Activated CD4-positive, alpha-beta T cell treated with anti-CD3 and anti-CD28 coated beads, Interleukin-2, amount 50 U/mL, for 24 hours (primary cell): ENCODE measurements at places on chromosomes 2 and 18.

- no peak for DNase-seq
Measured at GRCh38 chr18:8056723-8057122, 489.6 kb downstream of the PTPRM start.

DNA sequence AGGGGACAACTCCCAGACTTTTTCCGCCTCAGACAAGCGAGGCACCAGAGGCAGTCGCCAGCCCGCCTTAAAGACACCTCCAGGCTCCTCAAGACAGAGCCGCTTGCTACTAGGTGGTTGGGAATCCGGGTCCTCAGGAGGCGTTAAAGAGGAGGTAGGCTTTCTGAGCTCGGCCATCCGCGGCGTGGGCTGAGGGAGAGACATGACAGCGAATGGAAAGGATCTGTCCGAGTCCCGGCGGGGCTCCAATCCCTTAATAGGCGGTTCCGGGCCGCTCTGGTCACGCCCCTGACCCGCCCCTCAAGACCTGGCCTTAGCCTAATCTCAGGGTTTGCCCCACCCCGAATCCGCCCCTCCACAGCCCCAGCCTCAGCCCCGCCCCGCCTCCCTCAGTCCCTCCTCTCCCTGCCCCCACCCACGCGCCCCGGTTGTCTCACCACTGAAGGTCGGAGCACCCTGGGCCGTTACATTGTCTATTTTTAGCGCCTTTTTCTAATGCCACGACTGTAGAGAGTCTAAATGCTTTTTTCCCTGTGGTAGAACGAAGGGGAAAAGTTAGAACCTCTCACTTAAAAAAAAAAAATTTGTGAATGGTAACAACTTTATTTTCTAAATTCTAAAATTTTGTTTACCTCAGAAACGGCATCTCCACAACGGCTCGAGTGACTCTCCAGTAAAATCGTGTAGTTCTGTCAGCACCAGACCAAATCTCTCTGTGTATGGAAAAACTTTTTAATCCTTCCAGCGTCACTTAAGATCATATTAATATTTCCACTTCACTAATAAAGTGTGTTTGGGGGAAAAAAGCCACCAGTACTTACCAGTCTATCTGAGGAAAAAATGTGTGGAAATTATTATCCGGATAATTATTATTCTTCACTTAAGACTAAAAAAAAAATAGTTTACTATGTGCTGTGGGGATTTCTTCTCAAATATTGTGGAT lies at the start of gene RAD51AP2:
TSS of gene RAD51AP2 (minus strand) at position 229 of the 943 bp plus-strand sequence. CDS start at position 204, 25 bp downstream.
- DNase-seq = no peak

DNA sequence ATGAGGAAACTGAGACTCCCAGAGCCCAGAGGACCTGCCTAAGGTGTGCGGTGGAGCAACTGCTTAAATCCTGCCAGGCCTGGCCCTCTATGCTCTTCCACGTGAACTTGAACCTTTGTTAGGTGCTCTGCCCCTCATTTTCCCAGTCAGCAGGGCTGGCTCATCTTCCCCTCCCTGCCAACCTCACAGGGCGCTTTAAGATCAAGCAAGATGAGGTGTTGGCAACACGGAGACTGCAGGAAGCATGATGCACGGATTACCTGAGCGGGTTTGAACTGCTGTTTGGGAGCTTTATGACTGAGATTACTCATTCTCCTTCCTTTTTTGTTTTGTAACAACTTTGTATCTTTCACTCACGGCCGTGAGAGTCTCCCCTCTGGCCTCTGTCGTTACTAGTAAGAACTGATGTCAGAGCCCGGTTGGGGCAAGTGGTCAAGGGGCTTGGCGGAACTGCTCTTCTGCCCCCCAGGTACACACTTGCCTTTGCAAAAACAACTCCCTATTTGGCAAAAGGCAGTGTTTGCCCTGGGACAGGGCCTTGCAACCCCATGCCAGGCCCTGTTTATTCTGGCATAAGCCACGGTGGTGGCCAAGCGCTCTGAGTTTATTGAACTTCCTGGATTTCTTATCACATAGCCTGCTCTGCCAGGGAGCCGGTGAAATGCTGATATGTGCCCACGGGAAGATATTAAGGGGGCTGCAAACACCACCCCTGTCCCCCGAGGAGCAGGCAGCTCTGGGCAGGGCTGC lies 127.8 kb downstream of the INHBB start:
- DNase-seq = no peak

- DNase-seq = no peak
Measured at GRCh38 chr2:223465793-223466192, 136.4 kb downstream of the SCG2 start.

- no peak for DNase-seq
Measured at GRCh38 chr2:205293559-205293958, 388.7 kb upstream of the NRP2 start.

- DNase-seq = peak; percentile 13
Measured at GRCh38 chr18:67515942-67516538, 480 bp downstream of the DSEL start.

- no peak for DNase-seq
Measured at GRCh38 chr2:215898363-215898762, 115.0 kb downstream of the MREG start.

DNA sequence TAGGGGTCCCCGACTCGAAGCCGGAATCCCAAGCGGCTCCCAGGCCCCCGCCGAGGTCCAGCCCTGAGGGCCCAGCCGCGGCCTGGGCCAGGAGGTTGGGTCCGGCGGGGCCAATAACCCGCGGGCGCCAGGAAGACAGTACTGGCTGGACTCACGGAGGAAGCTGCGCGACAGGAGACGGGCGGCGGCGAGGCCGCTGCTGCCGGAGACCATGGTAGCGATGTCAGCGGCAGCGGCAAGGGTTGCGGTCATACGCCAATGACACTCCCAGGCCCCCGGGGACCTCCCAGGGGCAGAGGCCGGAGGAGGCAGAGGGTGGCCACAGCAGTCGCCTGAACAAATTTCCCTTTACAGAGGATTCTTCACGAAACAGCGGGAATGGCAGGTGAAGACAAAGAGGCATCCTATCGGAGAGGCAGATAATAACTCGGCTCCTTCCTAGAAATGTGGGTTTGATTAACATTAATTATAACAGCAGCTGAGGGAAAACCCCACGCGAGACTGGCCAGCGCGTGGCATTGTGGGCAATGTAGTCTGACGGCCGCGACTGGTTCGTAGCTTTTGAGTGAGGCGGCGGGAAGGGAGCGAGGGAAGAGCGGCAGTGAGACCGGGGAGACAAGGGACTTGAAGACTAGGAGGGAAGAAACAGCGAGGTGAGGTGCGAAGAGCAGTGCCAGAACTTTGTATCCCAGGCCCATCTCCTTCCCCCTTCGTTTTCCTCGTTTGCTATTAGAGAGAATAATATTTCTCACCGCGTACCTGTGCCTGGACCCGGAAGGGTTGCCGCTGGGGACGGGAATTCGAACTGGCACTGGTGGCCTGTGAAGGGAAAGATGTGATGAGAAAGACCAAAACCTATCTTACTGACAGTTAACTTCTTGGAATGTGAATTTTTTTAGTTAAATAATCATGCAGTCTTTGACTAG lies at the start of gene SUCLG1:
TSS of gene SUCLG1 (minus strand) at position 263 of the 926 bp plus-strand sequence. CDS start at position 252, 11 bp downstream.
- DNase-seq = peak; percentile 71

DNA sequence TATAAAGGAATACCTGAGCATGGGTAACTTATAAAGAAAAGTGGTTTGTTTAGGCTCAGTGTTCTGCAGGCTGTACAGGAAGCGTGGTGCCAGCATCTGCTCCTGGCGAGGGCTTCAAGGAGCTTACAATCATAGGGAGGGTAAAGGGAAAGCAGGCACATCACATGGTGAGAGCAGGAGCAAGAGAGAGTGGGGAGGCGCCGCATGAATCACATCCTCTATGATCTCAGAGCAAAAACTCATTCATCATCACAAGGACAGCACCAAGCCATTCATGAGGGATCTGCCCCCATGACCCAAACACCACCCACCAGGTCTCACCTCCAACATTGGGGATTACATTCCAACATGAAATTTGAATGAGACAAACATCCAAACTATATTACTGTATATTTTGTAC lies 32.5 kb downstream of the R3HDM1 start:
- no peak for DNase-seq

DNA sequence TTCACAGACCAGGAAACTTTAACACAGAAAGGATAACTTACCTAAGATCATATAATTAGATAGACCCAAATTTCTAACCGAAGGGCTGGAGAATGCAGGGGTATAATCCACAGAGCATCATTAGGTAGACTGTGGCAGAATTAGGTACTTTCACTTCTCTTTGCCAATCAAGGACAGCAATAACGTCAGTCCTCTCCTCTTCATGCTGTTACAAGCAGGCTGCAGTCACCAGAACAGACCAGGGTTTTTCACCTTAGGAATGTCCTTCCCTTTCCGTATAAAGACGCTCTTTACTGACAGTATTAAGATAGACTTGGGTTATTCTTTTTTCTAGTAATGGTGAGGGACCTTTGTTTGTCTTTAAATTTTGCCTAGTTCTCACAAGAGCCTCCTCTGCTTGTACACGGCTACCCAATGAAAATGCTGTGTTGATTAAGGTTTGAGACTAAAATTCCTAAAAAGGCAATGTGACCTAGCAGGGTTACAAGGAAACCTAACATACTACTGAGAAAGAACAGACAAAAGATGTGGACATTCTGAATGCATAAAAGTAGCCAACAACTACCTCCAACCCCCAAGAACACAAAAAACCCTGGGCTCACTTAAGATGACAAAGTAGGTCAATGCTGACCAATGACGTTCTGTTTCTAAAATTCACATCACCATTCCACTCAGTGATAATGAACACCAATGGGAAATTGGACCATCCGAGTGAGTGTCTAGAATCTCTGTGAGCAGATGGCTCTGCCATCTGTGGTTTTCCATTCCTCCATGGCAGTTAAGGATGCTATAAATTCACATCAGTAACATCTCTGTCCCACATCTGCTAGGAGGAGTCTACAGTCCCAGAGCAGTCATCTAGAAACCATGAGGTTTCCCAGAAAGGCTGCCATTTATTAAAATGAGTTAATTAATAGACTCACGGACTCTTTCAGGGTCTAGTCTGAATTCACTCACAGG lies 2.1 kb downstream of the PDIA6 start:
- no peak for DNase-seq

DNA sequence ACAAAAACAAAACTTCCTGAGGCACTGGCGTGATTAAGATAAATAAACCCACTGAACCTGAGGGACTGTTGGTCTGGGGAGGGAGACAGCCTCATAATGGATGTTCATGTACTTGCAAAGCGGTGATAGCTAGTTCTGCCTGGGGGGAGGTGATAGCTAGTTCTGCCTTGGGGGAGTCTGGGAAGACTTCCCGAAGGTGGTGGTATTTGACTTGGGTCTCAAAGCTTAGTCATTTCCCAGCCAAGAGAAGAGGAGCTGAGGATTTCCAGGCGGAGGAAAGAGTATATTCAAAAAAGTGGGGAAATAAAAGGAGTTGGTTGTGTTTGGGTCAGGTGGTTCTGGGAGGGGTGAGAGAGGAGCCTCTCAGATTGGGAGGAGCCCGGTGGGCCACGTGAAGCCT lies 24.7 kb downstream of the DGKD start:
- DNase-seq = no peak
